ENCODE measurements at places on chromosomes 11 and 22.

DNA sequence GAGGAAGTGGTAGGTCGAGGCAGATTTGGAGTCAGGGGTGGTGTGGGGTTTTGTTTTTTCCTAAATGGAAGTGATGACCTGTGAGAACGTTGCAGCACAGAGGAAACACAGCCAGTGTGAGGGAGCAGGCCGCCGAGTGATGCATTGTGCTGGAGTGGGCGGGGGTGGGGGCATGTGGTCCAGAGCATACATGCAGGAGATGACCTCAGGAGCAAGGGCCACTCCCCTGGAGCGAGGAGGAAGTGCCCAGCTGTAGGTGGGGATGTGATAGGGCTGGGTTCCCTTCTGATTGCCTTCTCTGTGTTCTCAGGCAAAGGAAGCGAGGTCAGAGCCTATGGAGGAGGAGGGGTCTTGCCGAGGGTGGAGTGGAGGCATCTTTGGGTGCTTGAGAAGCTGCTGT lies 81.4 kb downstream of the PPP6R3 start:
- DNase-seq, result no peak

DNA sequence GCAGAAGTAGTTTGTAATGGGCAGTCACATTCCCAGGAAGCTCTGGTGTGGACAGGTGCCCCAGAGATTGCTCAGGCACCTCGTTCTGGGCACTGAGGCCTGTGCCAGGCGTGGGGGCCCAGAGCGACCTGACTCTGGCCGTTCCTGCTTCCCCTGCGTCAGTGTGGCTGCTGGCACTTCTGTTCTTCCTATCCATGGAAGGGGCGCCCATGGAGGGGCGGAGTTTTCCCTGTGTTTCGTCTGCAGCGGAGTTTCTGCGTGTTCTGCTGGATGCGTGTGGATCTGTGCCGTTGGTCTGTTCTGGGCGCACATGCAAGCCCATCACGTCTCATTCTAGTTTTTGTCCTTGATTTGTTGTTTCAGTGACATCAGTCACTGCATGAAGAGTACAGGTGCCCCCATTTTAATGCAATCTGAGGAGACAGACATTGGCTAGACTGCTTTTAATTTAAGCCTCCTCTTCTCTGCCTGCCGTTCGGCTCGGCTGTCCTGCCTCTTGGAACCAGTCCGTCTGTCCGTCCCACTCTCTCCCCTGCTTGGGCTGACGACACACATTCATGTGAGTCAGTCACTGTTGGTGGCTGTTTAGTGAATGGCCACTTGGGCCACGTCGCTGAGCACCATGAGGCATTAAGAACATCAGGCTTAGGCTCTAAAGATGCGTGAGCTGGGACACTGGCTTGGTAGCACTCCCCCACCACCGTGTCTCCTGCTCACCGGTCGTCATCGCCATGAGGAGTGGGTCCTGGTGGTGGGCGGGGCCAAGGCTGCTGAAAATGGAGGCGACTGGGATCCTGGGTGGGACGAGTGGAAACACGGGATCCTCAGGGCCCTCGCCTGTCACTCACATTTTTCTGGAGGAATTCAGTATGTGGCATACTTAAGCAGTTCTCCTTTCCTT lies 255.8 kb downstream of the TBC1D22A start:
- no peak for DNase-seq

GRCh38 chr11:27395556-27396258 lies 32.7 kb upstream of the CCDC34 start:
- no peak for DNase-seq

- DNase-seq, result no peak
Measured at GRCh38 chr22:19039796-19040280, 82.4 kb downstream of the DGCR2 start.

- no peak for DNase-seq
Measured at GRCh38 chr11:69834251-69834650, 15.0 kb upstream of the FGF3 start.

- DNase-seq, result peak; percentile 61
Measured at GRCh38 chr11:100687054-100687629, at the start of gene ARHGAP42. Gene ARHGAP42, plus strand, starts transcription at chr11:100687288. Its CDS starts 391 bp downstream, at chr11:100687679.

GRCh38 chr22:49168219-49168813 lies 659.4 kb downstream of the BRD1 start:
- no peak for DNase-seq

- DNase-seq, result no peak
Measured at GRCh38 chr11:8661001-8661795, 21.3 kb downstream of the TRIM66 start.

DNA sequence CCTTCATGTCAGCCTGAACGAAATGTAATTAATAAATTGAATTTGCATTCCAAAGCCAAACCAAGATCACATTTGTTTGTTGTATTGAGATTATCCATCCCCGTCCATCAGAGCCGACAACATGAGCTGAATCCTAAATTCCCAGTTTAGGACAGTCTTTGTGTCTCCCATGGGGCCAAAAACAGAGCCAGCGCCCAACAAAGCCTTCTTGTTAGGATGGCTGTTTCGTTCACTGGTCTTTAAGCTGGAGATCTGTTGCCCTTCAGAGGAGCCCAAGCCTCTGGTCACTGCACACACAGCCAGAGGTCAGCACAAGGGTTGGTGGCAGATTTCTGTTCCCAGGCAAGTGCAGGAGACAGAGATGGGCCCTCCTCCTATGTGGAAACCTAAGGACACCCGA lies 25.8 kb downstream of the DSCAML1 start:
- no peak for DNase-seq
